ENCODE measurements at places on chromosomes 4 and X.

GRCh38 chrX:19956306-19956705 lies 34.6 kb downstream of the BCLAF3 start:
- peak; percentile 2 for DNase-seq

GRCh38 chrX:120725874-120726273 lies 96.0 kb upstream of the C1GALT1C1 start:
- no peak for DNase-seq

- peak; percentile 37 for DNase-seq
Observed at GRCh38 chr4:5785806-5786680, 75.0 kb downstream of the EVC start.

- no peak for DNase-seq
Observed at GRCh38 chr4:42501624-42502401, 104.5 kb downstream of the SHISA3 start.

Data from tongue (tissue), 3 donors.